H1 (cell line): ENCODE measurements at places on chromosomes 2 and 18. TPM values are rescaled to one million over a fixed set of nuclear protein-coding genes. Genes with fewer than 3 reads are reported as not detected.

DNA sequence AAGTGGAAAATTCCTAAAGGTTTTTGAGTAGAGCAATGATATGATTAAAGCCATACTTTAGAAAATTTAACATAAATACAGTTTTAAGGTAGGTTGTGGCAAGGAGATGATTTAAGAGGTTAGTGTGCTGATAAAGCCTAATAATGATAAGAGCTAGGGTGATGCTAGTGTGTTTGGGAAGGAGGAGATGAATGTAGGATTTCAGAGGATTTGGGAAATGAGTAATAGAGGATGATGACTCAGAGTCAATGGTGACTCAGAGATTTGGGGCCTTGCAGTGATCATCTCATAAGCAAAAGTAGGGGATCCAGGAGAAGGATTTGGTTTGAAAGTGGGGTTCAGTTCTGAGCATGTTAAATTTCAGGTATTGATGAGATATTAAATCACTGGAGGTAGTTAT is 23.3 kb downstream of the STAMBP start:
- no peak for DNase-seq

DNA sequence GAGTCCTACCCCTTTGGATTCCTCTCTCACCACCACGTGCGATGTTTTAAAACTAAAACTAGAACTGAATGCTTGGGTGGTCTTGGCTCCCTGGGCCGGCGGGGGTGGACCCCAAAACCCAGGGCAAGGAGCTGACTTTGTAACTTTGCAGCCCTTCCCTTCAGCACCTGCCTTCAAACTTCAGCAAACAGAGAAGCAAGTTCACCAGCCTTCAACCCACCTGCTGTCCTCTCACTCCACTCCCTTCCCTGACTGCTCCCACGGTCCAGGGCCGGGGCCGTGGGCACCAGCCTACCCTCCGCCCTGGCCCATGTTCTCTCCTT is 54.5 kb downstream of the COL6A3 start:
- no peak for DNase-seq

- DNase-seq, result no peak
Measured at GRCh38 chr2:234446404-234447076, 50.3 kb downstream of the ARL4C start.

GRCh38 chr2:157899125-157899839 is 23.2 kb upstream of the ACVR1 start:
- DNase-seq, result no peak

GRCh38 chr2:41169744-41170143 is 717.9 kb upstream of the SLC8A1 start:
- DNase-seq, result no peak

The BUB1 gene
- total RNA-seq, result 113 and 118 TPM in 2 replicates

DNA sequence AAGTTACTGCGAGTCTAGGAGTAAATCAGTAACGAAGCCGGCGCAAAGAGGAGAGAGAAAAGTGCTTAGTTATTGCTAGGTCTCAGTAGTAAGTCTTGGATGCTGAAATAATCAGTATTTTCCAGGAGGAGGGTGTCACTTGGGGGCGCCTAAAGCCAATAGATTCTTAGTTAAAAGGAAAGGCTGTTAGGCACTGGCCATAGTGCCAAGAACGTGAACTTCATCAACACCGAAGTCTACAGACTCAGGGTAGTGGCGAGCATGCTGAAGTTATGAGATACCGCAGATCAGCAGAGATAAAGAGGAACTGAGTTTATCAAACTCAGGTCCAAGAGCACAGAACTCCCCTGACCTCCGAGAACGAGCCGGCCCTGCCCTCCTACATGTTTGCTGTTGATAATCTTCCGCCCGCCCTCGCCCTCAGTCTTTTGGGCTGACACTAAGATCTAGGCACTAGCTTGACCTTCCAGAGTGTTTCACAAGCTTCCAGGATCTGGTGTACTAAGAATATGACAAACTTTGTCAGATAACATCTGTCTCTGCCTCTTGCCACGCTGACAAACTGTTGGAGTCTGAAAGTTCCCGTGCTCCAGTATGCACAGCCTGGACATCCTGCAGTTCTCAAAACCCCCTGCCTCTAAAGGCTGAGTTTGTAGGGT is 49.2 kb downstream of the CYB5A start:
- DNase-seq, result no peak

GRCh38 chr2:64120928-64121327 is 23.3 kb downstream of the PELI1 start:
- no peak for DNase-seq

DNA sequence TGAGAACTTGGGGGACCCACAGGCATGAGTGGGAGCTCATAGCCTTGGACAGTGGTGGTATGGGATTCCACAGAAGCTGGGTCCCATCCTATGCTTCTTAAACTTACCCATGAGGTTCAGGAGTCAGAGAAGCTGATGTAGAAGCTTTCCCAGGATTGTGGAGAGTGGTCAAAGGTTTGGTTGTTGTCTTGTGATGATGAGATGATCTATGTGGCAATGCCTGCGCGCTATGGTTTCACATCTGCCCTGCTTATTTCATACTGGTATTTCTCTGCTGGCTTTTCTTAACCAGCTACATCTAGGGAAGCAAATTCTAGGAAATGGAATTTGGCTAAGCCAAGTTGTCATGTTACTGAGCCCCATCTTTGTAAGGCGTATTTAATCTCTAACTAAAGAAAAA is 168.6 kb downstream of the ZNF407 start:
- DNase-seq, result no peak

GRCh38 chr2:10884574-10884975 is 27.2 kb upstream of the KCNF1 start:
- DNase-seq, result no peak

GRCh38 chr2:54573537-54573919 is 117.4 kb downstream of the SPTBN1 start:
- no peak for DNase-seq

The STEAP3 gene
- total RNA-seq, result 21.7 and 22.2 TPM in 2 replicates

DNA sequence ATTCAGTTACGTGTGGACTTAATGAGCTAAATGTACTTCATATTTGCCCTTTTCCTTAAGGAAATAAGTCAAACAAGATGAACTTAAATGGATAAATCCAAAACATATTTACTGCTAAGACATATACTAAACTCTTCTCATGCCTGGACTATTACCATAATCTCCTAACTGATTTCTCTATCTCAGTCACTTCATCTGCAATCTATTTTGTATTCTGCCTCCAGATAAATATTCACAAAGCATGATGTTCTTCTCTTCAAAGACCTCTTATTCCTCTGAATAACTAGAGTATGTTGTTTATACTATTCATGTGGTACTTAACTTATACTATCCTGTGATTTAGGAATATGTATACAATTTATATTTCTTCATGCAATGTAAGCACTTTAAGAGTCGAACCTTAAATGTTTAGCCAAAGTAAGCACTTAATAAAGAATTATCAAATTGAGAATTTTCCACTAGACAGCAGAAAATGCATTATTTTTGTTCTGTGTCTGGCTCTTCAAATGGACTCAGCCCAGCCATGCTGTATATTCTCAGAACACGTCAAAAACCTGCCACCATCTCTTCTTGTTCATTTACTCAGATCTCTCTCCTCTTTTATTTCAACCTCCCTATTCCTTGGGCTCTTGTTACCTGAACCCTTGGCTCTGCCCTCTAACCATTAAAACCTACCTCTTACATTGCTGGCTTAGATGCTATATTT is 79.9 kb upstream of the ARHGAP28 start:
- no peak for DNase-seq

DNA sequence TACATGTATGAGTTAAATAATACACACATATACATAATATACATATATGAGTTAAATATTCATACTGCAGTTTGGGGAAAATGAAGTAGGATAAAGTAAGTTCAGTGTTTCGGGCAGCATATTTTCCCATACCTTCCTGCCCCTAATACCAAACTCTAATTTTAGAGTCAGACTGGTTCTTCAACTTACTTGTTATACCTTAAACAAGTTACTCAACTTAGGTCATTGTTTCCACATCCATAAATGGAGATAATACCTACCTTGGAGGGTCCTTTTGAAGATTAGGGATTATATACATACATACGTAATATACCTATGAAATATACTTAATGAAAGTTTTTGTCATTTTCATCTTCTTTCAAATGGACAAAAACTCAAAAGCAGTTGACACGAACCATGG is 8.4 kb downstream of the MEMO1 start:
- DNase-seq, result no peak

DNA sequence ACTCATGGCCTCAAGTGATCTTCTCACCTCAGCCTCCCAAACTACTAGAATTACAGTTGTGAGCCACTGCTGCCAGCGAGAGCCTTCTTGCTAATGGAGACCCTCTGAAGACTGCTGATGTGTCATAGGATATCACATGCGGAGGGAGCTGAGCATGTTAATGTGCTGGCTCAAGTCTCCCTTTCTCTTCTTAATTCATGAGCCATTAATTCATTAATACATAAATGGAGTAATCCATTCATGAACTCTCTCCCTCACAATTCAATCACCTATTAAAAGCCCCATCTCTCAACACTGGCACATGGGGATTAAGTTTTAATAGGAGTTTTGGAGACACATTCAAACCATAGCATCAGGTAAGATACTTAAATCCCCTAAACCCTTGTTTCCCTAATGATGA is 54.8 kb downstream of the SYT4 start:
- DNase-seq, result no peak

The IMPA2 gene
- total RNA-seq, result 135 and 140 TPM in 2 replicates

- DNase-seq, result no peak
Measured at GRCh38 chr2:64543008-64543697, 19.0 kb downstream of the AFTPH start.

DNA sequence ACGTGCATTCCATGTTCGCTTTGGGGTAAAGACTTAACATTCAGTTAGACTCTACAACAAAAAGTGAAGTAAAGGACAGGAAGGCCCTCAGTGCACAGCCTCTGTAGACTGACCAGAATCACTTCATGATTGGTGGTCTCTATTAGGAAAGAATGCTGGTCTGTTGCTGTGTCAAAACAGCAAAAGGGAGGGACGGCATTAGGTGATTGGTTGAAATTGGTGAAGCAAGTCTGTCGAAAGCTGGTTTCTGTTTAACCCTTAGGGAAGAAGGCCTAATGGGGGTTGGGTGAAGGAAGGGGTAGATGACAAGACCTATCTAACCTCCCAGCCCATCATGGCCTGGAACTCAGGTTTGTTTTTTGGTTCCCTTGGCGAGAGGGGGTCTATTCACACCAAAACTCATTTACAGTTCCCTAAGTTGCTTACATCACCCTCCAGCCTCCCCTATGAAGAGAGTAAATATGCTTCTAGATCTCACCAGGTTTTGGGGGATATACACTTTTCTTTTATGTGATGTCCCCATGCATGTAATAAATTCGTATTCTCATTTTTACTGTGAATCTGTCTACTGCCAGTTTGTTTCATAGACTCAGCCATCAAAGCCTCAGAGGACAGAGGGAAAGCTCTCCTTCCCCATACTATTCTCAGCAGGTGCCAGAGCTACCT is 65.6 kb downstream of the TMEM17 start:
- DNase-seq, result no peak

DNA sequence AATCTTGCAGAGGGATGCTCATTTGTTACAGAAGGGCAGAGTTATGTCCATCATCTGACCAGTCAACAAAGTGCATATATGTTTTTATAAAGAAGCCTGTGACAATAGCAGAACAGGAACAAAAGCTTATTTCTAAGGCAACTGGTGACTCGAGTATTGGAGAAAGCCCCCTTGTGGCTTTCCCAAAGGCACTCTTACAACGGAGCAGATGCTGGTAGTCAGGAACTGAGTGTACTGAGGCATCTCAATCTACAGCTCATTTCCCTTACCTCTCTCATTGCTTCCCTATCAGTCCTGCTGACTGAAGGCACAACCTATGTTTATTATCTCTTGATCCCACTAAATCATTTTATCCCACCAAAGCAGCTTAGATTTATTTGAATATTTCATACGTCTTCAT is 557.1 kb upstream of the CHAC2 start:
- no peak for DNase-seq

The ABCG5 gene
- total RNA-seq, result not detected in 2 replicates

DNA sequence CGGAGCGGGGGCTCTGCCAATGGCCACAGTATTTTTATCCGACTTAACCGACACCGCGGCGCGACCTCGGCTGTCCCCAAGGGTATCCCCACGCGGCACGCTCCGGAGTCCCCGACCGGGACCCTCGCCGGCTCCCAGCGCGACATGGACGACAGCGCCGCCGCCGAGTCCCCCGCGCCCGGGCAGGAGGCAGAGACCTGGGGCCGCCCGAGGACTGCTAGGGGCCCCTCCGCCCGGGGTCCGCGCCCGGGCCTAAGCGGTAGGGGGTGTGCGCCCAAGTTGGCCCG is 468 bp downstream of the UXS1 start:
- no peak for DNase-seq

GRCh38 chr2:74392449-74392743 is 12.3 kb upstream of the DCTN1 start:
- DNase-seq, result no peak

- no peak for DNase-seq
Measured at GRCh38 chr18:28048612-28049011, 128.3 kb downstream of the CDH2 start.

- DNase-seq, result no peak
Measured at GRCh38 chr2:1675633-1676032, 68.7 kb downstream of the PXDN start.
